Small intestine (tissue), 16 donors: ENCODE measurements at places on chromosomes 5 and 9.
A peak's percentile ranks its signal among the peaks of the same experiment; 100 is the strongest.

GRCh38 chr5:153572411-153573145 lies 82.1 kb downstream of the GRIA1 start:
- DNase-seq, result no peak

- DNase-seq, result no peak
Observed at GRCh38 chr9:121194730-121195129, 6.9 kb downstream of the RAB14 start.

DNA sequence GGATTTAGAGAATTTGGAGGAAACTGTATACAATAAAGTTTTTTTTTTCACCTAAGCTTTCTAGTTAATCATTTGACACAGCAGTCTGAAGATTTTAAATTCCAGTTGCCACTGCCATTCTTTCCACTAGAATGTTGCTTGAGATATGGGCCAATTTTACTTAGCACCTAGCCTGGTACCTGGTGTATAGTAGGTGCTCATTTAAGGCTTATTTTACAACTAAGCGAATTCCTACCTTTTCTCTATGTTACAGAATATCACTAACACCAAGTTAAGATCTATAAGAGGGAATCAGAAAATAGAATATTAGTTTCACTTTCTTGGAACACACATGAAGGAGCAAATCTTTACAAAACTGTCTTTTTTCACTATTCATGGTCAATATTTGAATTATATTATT lies 3.2 kb upstream of the DDX4 start:
- DNase-seq, result no peak

- peak; percentile 3 for DNase-seq
Observed at GRCh38 chr5:141245250-141245717, at the start of gene PCDHB15. TSS of gene PCDHB15 (plus strand) at chr5:141245395. CDS start at chr5:141245579, 184 bp downstream.

DNA sequence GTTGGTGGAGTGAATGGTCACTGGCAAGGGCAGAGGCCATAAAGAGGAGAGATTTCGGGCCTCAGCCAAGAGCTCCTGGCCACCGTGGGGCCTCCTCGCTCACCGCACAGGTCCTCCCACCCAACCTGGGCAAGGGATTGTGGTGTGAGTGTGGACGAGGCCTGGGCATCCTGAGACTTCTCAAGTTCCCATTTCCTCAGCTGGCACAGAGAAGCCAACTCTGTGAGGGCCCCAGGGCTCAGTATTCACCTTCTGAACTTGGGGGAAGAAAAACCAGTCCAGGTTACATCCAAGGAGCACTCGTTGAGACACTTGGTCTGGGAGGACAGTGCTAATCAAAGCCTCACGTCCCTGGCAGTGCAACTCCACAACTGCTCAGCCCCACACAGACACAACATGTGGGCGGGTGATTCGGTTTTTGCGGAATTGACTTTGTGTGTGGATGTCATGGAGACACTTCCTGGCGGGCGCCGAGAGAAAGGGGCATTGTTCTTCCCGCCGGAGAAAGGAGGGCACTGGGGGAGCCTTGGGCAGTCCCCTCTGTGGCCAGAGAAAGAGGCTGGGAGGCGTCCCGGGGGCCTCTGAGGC lies 28.5 kb upstream of the NKD2 start:
- no peak for DNase-seq

GRCh38 chr9:136840140-136840876 lies 2.0 kb upstream of the AJM1 start:
- DNase-seq, result peak; percentile 41

- DNase-seq, result no peak
Observed at GRCh38 chr9:5578698-5579085, 50.2 kb upstream of the RIC1 start.

DNA sequence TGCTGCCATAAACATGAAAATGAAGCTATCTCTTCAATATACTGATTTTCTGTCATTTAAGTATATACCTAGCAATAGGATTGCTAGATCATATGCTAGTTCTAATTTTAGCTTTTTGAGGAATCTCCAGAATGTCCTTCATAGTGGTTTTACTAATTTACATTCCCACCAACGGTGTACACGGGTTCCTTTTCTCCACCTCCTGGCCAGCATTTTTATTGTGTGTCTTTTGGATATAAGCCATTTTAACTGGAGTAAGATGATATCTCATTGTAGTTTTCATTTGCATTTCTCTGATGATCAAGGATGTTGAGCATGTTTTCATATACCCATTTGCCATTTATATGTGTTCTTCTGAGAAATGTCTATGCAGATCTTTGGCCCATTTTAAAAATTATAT lies 446.5 kb downstream of the GABRG2 start:
- no peak for DNase-seq

DNA sequence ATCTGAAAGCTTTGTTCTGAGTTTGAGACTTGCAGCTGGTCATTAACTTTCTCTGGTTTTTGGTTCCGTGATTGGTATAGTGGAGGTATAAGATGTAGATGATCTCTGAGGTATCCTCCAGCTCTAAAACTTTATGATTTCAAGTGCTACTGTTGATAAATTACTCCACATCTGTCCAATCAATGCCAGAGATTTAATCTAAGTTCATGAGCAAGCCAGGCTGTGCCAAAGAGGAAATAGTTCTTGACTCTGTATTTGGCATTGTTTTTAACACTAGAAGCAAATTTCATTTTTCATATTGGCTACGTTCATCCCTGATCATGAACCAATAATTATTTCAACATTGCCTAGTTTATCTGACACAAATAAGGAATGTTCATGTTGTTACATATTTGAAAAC lies 28.5 kb upstream of the CHD1 start:
- no peak for DNase-seq

DNA sequence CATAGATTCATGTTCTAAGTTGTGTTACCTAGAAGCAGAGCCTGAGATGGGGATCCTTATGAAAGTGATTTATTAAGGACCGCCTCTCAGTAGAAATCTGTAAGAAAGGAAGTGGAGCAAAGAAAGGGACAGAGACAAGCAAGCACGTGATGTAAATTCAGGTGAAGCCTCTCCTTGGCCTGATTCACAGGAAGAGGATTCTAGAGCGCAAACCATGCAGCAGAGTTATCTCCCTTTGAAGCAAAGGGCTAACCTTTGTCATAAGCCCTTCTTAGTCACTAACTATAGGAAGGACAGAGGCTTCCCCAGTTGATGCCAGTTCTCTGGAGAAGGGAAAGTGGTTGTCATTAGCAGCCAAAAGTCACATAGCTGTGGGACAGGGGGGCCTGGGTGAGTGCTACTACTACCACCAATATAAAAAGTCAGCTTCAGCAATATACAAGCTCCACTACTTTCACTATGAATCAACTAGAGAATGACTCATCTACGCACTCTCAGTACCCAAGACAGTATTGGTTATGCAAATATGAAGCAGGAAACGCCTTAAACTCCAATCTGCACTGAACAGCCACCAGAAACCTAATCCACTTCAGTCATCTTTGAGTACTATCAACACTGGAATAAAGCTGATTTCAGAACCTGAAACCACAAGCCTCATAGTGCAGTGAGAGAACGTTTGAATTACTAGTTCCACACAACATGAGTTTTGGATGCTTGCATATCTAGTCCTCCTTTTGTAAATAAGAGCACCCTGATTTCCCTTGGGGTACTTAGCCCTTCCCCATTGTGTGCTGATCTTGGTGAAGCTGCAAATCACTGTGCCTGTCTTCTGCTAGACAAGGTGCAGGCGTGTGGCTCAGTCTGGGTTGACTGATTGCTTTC lies 162.7 kb downstream of the ZNF608 start:
- DNase-seq, result peak; percentile 53

DNA sequence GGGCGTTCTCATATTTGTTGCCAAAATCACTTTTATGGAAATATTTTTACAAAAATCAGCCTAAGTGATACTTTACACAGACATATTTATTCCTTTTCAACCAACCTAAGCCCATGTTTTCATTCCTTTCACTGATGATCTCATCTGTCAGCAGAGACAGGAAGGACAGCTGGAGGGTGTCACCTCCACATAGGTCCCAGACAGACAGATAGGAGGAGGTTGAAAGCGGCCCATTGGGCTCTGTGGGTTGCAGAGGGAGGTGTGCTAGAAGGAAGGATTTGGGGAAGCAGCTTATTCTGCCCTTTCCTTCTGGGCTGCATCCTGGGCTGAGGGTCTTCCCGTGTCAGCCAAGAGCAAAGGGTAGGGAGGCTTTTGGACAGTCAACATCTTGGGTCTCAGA lies 26.0 kb upstream of the SEMA4D start:
- DNase-seq, result no peak

DNA sequence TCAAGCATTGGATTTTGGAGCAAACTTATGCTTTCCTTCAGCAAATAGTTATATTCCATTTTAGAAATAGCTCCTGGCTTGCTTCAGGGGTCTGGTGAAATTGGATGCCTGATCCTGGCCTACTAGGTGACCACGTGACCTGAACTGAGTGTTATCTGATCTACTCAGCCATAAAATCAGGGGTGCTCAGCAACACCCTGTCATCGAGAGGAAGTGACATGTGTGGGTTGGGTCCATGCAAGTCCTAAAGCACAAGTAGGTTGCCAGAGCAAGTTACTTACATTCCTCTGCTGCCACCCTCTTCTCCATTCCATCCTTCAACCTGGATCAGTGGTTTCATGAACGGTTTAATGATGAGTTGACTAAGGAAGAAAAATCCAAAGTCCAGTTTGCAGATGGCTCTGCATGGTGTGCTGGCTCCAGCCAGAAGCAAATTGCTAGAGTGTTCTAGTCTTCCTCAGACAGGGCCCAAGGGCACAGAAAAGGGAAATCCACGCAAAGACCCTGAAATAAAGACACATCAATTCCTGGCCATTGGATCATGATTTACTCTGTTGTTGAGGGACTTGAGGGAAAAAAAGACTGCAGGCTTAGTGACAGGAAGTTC lies 2.8 kb upstream of the FAM193B start:
- peak; percentile 70 for DNase-seq

GRCh38 chr5:134131578-134132350 lies 17.3 kb downstream of the TCF7 start:
- DNase-seq, result no peak

DNA sequence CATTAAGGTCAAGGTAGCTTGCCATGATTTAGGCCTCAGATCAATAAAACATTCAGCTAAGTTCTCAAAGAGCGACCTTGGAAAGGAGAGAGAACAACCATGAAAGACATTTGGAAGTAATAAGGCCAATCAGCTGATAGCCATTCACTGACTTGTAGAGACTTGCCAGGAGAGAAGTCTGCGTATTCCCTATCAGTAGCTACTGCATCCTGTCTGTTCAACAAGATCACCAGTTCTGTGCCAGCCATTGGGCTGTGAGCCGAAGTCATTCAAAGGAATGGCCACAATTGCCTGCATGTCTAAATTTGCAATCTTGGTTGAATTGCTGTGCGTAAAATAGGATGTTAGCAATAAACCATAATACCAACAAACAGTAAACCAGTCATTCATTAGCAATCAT lies 219.8 kb downstream of the FBXL7 start:
- no peak for DNase-seq

GRCh38 chr5:139660923-139661814 lies 13.0 kb downstream of the CXXC5 start:
- DNase-seq, result peak; percentile 88

- peak; percentile 11 for DNase-seq
Observed at GRCh38 chr5:100790170-100790665, 112.9 kb downstream of the ST8SIA4 start.

DNA sequence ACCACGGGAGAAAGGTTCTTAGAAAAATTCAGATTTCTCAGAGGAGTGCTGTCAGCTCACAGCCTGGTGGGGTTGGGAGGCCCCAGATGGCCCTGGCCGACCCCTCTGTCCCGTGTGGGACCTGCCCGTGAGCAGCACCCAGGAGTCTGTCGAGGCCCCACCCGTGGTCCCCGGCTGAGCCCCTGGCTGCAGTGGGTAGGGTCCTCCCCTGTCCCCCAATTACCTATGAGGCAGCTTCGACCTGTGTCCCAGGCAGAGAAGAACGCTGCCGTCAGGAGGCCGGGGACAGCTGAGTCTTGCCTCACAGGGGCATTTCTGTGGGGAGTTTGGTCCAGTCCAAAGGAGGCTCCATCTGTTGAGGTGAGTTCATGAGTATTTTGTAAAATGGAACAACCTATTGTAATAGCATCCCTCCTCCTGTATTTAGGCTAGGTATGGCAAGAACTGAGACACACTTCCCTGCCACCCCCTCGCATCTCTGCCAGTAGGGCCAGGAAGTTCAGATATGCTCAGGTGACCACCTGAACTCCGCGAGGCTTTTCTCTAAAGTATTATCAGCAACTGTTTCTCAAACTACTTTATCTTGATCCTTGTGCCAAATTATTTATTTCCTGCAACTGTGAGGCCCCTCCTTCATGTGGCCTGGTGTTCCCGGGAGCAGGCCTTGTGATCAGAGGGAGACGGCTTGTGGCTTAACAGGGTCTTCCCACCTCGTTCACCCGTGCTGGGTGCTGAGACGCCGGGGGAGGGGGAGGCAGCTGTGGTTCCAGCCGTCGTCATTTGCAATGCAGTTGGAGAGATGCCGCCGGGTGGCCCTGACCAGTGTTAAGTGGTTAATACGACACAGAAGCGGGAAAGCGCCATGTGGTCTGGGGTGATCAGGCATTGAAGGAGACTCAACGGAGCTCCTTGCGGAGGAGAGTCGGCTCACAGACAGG lies 1.7 kb downstream of the AHRR start:
- no peak for DNase-seq

DNA sequence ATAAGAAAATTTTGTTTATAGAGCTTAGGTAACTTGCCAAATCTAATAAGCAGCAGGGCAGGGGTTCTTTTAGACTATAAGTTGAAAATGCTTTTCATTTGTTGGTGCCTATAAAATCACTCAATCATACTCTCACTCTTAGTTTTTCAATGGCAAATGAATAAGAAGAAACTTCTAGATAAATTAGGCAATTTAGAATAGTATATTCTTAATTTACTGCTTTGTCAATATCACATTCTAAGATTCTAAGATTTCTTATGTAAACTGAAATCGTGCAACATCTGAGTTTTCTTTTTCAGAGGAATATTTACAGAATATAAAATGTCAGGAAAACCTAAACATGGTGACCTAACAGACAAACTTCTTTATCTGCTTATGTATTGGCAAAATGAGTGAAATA lies 849.0 kb downstream of the DTWD2 start:
- no peak for DNase-seq

- DNase-seq, result no peak
Observed at GRCh38 chr5:21071986-21072385, 1084.0 kb upstream of the CDH18 start.

GRCh38 chr9:98142925-98143481 lies 24.0 kb upstream of the TRIM14 start:
- DNase-seq, result no peak

GRCh38 chr5:60893521-60893920 lies 49.5 kb upstream of the ELOVL7 start:
- DNase-seq, result no peak

DNA sequence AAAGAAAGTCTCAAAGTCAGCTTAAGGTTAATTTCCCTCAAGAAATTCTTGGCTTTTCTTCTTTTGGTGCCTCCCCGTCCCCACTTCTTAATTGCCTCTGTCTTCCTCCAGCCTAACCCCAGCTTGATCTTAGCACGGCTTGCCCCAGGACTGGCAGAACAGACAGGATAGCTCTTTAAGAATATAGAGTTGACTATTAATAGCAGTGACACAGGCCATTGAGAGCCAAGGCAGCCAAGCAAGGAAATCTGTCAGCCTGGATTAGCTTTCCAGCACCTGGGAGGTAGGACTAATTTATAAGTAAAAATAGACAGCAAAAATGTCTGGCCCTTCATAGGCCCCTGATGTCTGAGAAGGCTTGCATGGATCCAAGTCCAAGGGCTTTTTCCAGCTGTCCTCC lies 384.6 kb upstream of the SLC30A5 start:
- DNase-seq, result no peak
